Activated CD4-positive, alpha-beta T cell treated with anti-CD3 and anti-CD28 coated beads for 48 hours (primary cell): ENCODE measurements at places on chromosomes 5 and 9.

DNA sequence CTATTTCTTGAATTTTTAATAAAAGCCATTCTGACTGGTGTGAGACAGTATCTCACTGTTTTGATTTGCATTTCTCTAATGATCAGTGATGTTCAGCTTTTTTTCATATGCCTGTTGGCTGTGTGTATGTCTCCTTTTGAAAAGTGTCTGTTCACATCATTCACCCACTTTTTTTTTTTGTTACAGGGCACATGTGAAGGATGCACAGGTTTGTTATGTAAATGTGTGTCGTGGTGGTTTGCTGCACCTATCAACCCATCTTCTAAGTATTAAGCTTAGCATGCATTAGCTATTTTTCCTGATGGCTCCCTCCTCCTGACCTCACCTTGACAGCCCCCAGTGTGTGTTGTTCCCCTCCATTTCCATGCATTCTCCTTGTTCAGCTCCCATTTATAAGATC is 39.3 kb upstream of the IFNE start:
- DNase-seq = no peak

GRCh38 chr9:126957687-126958053 is 43.1 kb downstream of the RALGPS1 start:
- DNase-seq = no peak

DNA sequence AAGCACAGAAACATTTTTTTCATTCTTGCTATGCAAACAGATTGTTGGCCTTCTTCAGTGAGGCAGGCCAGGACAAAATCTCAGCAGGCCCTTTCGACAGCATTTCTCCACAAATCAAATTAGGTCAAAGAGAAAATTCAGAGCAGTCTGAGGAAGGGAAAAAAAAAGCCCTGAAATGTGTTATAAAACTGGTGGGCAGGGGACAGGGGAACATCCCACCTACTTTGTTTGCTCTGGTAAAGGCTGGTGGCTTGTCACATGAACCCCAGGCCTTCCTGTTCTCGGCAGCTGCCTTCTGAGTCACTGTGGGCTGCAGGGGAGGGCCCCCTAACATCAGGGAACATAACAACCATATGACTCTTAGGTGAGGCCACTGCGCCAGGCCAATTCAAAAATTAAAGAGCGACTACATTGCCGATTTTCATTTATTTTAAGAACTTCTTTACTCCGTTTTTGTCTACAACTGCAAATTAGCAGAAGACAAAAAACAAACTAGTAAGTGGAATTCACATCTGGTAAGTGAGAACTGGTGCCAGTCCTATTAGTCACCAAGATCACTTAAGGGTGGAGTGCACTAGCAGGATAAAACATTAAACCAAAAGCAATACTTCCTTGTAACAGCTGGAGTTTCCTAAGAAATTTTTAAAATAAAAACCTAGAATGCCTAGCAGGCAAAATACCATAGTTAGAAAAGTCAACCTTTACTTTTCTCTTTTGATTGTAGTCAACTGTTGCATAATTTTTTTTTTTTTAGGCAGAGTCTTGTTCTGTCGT is 46.2 kb upstream of the DENND4C start:
- peak; percentile 85 for DNase-seq

DNA sequence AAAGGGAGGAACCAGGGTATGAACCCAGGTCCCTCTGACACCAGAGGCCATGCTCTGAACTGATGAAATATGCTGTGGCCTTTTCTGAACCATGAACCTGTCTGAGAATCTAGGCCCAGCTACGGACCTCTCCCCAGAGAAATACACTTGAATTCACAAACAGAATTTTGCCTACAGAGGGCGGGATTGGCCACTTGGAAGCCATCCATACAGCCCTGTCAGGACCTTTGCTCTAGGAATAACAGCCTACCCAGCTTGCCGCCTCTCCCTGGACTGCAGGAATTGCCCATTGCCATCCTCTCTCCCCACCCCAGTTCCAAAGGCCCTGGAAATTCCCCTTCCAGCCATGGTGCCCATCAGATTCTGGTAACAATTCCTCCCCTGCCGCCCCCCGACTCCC is 26.6 kb downstream of the MORN5 start:
- DNase-seq = no peak

DNA sequence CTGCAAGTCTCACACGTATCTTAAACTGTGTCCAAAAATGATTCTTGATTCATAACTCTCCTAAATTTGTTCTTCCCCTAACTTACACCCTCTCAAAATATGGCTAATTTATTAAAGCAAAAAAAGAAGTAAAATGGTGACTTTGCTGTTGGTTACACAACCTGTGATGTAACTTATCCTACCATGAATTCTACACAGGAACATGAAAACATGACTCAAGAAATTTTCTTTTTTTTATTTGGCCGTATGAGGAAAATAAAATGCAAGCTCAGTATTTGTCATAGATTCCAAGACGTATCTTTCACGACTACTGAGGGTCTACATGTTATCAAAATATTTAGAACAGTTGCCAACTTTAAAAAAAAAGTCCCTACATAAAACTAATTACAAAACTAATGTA is 9.2 kb downstream of the LIFR start:
- DNase-seq = no peak

DNA sequence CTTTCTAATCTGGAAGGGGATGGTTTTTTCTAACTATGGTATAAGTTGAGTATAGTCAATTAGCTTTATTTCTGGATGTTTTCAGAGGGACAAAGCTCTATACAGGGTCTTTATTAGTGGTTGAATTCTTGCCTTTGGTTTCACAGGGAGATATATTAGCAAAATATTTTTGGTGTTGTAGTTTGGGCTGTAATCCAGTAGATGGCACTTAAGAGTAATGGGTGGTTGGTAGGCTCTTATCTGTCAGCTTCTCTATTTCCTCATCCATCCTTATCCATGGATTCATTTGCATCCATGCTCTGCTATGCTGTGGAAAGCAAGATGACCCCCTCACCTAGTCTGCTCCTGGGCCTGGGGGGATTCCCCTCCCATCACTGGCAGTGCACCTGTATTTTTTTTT is 363.6 kb upstream of the CYLC2 start:
- DNase-seq = no peak

- DNase-seq = no peak
Observed at GRCh38 chr5:157165668-157166067, 396 bp downstream of the GARIN3 start.

GRCh38 chr5:581266-581665 is 30.9 kb upstream of the CEP72 start:
- no peak for DNase-seq

DNA sequence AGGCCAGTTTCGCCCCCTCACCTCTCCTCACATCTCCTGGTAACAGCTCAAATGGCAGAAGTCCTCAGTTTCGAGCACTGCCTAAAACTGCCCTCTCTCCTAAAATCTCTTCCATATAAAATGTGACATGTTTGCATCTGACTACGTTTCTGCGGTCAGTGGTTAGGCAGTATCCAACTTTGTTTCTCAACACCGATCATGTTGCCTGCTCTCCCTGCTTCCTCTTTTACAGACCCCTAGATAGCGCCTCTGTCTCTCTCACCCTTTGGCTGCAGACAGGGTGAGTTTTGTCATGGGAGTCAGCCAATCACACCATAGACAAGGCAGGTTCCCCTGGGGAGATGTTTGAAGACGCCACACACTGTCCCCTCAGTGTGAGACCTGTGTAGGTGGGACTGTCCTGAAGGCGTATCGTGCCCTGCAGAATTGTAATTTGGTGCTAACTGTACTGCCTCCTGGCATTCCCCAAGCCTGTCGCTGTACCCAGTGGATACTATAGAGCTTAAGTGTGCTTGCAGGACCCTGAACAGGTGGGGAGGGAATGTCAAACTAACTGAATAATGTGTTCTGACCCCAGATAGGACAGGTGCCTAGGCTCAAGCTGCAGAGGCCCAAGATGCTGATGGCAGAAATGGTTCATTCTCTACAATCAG is 1.1 kb downstream of the HEXB start:
- no peak for DNase-seq

- DNase-seq = no peak
Observed at GRCh38 chr9:84061613-84062193, 81.1 kb downstream of the RMI1 start.

DNA sequence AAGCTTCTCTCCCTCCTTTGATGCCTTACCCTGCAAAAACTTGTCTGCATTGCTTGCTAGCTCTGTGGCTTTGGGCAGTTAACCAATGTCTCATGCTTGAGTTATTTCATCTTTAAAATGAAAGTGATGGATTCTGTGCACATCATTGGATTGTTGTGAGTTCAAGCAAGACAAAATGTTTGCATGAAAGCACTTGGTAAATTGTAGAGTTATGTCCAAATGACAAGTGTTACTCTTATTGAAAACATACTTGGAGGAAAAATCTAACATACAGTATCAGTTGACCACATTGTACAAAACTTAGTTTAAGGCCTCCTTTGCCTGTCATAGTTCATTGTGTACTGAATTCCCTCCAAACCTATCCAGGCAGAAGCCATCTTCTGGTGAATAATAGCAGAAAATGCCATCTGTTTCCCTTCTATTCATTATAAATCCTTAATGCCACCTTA is 30.0 kb downstream of the TGFBR1 start:
- DNase-seq = no peak

GRCh38 chr9:38392235-38393127 is at the start of gene ALDH1B1:
ALDH1B1 (plus strand) TSS chr9:38392702; CDS start chr9:38395749, 3,047 bp downstream.
- peak; percentile 78 for DNase-seq

- no peak for DNase-seq
Observed at GRCh38 chr9:6884990-6885389, 127.2 kb downstream of the KDM4C start.

GRCh38 chr9:136180586-136180985 is 24.3 kb downstream of the LHX3 start:
- DNase-seq = no peak

GRCh38 chr5:93674866-93675459 is 66.4 kb downstream of the POU5F2 start:
- no peak for DNase-seq

DNA sequence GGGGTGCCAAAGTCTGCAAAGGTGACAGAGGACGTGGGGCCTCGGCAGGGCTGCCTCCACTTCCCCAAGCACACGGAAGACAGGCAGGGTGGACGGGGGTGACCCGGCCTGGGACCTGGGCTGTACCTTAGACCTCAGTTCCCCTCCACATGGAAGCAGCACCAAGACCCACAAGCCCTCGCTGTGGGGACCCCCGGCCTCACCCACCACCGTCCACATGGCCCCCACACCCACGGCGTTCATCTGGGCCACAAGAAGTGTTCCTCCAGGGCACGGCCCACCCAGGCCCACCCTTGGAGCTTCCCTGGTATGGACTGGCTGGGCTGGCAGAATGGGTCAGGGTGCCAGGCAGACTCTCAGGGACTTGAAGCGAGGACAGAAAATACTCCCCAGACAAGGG is 45.8 kb upstream of the NKD2 start:
- no peak for DNase-seq

GRCh38 chr5:157972579-157972978 is 113.6 kb upstream of the CLINT1 start:
- DNase-seq = no peak

- DNase-seq = no peak
Observed at GRCh38 chr5:96745844-96746531, 61.8 kb downstream of the ERAP1 start.

DNA sequence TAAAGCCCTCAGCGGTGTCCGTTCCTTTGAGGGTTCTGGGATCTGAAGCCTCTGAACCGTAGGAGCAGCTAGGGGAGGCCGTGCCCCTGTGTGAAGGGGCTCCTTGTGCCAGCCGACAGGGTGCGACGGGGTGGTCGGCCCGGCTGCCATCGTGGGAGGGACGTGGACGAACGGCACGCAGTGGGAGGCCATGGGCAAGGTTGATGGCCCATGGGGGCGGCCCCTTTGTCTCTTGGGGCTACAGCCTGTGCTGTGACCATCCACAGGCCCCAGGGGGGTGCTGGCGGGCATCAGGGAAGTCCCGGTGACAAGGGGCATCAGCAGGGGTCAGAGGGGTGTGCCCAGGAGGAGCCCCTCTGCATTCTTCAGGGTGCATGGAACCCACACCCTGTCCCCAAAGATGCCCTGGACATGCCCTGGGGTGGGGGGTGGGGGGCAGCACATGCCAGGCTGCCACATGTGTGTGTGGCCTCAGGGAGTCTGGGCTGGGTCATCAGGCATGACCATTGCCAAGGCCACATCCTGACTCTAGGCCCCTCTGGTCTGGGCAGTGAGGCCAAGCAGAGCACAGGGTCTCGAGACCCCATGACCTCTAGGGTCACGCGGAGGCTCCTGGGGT is 49.6 kb upstream of the CACNA1B start:
- DNase-seq = no peak

- no peak for DNase-seq
Observed at GRCh38 chr9:127225801-127226625, 38.6 kb upstream of the GARNL3 start.

DNA sequence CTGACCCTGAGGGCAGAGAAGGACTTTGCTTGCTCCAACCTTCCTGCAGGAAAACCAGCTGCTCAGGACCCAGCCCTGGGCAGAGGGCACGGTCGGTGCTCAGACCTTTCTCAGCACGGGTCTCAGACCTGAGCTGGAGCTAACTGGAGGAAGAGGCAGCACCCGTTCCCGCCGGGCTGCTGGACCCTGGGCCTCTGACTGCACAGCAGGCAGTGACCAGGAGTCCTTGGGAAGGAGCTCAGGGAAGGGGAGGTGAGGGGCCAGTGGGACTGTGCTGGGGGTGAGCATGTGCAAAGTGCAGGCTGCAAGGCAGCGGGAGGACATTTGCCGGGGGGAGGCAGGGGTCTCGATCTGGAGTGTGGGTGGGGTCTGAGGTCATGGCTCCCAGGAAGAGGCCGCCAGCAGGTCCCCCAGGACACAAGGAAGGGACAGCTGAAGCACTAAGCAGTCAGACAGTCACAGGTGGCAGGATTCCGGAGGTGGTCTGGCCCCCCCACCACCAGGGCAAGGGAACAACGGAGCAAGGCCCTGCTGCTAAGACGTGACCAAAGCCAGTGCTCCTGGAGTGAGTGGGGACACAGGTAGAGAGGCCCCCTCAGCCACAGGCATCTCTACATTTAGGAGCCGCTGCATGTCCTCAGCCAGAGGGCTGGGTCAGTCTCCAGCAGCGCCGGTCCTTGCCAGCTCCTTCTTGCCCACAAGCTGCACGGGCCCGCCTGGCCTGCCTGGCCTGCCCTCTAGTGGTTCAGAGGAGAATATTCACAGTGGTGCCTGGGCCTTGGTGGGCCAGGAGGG is 4.8 kb upstream of the DPM2 start:
- peak; percentile 65 for DNase-seq

DNA sequence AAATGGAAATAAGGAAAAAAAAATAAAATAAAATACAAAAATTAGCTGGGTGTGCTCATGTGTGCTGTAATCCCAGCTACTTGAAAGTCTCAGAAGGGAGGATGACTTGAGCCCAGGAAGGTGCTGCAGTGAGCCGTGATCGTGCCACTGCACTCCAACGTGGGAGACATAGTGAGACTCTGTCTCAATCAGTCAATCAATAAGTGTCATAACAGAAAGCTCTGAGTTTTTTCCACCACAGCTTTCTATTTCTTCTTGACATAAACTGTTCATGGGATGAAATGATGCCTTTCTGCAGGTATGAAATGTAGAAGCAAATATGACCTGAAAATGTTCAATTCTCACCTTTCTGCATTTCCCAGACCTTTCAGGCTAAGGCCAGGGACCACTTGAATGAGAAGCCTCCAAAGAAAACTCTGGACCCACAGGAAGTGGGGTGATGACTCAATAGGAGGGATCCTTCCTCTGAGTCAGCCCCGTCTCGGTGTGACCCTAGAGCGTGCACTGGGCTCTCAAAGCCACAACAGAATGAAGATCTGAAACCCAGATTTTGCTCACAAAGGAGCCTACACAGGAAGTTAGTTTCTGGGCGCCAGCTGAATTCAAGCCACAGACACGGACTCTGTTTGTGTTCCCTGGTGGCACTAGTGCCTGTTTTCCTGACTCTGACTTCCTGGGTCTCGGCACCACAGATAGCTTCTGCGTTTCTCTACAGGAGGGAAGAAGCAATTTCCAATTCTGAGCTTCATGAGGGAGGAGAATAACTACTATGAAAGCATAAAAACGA is 62.0 kb downstream of the ANKH start:
- peak; percentile 86 for DNase-seq
